ENCODE measurements at places on chromosomes 3 and 15.

DNA sequence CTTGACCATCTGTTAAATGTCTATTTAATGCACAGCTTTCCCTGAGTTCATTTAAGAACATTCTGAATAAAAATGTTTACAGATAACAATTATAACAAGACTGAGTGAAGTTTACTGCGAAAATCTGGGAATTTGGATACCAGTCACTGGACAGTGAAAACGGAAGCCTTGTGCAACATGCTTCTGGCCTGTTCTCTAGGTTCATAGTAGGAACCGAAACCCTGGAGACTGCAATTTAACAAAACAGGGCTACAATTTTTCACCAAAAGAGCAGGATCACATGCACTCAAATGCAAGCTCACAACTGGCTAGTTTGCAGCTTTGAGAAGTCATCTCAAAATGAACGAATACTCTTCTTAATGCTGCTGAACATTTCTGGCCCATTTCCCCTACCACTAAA is 435.9 kb downstream of the NR2F2 start:
- no peak for DNase-seq

DNA sequence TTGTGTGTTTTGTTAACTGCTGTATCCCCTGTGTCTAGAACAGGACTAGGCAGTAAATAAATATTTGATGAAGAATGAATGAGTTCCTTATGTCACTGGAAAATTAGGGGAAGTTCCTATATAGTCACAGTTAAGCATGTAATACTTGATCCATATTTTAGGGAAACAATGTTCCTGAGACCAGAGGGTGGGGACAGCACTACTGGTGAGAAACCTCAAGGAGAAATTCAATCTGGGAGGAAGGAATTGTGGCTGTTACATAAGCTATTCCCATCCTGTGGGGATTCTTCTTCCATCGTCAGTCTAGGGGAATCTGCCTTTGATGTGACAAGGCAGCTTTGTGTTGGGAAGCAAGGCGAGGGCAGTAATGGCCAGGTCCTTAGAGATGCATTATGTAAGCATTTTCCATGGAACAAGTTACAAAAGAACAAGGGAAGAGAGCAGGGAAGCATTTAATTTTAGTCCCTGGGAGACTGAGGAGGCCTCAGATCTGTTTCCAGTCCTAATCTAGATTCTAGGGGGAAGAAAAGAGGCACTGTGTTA is 219.3 kb upstream of the TTC14 start:
- DNase-seq, result no peak

- DNase-seq, result no peak
Observed at GRCh38 chr3:123371426-123371825, 77.5 kb downstream of the ADCY5 start.

- no peak for DNase-seq
Observed at GRCh38 chr3:121228971-121229370, 316.8 kb downstream of the POLQ start.

DNA sequence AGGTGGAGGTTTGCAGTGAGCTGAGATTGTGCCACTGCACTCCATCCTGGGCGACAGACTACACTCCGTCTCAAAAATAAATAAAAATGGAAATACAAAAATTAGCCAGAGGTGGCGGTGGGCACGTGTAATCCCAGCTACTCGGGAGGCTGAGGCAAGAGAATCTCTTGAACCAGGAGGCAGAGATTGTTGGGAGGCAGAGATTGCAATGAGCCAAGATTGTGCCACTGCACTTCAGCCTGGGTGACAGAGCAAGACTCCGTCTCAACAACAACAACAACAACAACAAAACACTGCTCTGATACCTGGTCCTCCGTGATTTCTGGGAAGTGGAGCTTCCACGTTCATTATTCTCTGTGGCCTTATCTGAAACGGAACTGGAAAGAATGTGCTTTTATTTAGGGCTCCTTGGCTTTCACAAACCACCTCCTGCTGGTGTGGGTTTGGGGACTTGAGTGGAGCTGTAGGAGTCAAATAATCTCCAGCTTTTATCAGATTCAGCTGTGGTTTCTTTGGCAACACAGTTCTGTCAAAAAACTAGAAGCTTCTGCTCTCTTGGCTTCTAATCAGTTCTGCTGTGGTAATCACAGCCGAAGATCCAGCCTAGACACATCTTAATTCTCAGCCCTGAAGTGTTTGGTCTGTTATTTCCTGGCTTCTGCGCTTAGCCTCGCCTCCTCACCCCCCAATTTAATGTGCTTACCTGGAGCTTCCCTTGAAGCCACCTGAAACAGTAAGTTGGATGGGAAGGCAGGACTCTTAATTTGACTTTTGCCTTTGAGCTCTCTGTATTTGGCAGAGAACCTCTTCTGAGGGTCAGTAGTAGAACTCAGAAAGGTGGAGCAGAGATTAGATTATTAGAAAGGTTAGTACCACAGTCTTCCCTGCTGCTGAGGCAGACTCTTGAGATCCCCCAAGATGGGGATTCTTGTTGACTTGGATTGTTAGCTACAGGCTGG is 21.4 kb downstream of the IRAK2 start:
- DNase-seq, result no peak

GRCh38 chr15:45102226-45102625 is 11.7 kb downstream of the DUOX2 start:
- DNase-seq, result no peak

- no peak for DNase-seq
Observed at GRCh38 chr15:85950101-85950500, 129.6 kb upstream of the AGBL1 start.

DNA sequence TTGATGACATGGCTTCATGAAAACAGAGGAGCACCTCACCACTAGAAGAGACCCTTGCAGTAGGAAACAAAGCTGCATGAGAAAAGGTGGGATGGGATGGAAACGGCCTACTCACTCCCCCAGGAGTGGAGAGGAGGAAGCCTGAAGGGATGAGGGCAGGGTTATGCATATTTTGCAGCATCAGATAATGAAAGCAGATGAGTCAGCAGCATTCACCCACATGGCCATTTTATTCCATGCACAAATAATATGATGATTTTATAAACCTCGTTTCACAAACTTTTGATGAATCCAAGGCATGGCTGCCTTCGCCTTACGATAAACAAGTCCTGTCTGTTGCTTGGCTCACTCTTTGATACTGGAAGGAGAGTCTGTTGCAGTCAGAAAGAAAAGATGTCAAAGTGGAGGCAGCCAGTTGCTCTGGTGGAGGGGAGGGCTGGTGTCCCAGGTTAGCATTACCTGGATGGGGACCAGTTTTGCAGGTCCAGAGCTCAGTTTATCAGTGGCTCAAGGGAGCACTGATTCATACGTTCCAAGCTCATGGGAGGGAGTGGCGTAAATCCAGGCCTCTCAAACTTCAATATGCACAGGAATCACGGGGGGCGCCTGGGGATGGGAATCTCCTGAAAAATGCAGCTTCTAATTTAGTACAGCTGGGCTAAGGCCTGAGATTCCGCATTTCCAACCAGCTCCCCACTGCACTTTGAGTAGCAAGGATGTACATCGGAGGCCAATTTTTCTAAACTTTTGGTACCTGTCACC is 9.2 kb upstream of the EHD4 start:
- DNase-seq, result peak; percentile 29

DNA sequence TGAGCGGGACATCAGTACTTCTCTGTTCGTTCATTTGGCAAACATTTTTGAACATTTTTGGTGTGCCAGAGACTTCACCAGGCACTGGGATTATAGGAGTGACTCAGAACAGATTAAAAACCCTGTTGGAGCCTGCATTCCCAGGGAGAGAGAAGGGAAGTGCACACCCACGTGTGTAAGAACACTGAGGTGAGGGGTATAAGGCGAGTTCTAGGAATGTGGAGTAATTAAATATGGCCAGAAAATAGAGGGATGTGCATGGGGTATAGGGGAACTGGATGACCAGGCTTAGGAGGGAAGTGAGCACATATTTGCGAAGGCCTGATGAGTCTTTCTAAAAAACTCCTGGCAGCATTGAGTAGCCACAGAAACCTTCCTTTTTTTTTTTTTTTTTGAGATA is 401.2 kb upstream of the C2CD4B start:
- no peak for DNase-seq

- DNase-seq, result peak; percentile 81
Observed at GRCh38 chr3:128488991-128489673, 3.9 kb downstream of the GATA2 start.

GRCh38 chr3:21942328-21942727 is 191.3 kb upstream of the ZNF385D start:
- peak; percentile 74 for DNase-seq
